HT1080 (cell line): ENCODE measurements at places on chromosomes 1 and 21. TPM values are rescaled to one million over a fixed set of nuclear protein-coding genes. Genes with fewer than 3 reads are reported as not detected.

- DNase-seq, result no peak
These were observed 46.3 kb upstream of the TARBP1 start for GRCh38 chr1:234525099-234525799.

DNA sequence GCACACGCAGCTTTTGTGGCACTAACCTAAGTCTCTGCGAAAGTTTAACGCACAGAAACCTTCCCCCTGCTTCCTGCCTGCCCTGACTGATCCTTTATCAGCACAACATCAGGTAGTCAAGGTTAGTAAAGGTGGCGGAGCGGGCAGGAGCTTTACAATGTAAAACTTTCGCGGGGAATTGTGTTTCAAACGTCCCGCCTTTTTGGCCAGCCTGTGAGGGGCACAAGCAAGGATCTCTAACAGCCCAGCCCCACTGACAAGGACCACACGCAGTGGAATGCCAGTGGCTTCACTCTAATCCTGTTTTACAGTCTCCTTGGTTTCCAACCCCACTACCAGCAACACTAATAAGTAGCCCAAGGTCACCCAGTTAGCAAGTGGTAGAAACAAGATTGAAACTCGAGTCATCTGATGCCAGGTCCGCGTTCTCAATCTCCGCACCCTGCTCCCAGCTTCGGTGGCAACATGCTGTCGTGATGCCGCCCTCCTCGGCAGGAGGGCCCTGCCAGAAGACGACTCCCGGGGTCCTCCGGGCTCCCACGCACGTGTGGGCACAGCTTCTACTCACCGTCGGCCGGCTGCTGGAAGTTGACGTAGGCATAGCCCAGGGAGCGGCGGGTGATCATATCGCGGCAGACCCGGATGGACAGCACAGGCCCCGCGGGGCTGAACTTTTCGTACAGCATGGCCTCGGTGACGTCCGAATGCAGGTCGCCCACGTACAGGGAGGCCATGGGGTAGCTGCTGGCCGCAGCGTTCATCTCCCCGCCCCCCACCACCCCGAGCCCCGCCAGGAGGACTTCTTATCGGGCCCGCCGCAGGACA is 1.2 kb downstream of the PABPC4 start:
- DNase-seq, result no peak

- DNase-seq, result no peak
These were observed 471 bp upstream of the ADPRS start for GRCh38 chr1:36088265-36088576.

- DNase-seq, result no peak
These were observed 62.5 kb downstream of the RNF220 start for GRCh38 chr1:44467566-44467965.

DNA sequence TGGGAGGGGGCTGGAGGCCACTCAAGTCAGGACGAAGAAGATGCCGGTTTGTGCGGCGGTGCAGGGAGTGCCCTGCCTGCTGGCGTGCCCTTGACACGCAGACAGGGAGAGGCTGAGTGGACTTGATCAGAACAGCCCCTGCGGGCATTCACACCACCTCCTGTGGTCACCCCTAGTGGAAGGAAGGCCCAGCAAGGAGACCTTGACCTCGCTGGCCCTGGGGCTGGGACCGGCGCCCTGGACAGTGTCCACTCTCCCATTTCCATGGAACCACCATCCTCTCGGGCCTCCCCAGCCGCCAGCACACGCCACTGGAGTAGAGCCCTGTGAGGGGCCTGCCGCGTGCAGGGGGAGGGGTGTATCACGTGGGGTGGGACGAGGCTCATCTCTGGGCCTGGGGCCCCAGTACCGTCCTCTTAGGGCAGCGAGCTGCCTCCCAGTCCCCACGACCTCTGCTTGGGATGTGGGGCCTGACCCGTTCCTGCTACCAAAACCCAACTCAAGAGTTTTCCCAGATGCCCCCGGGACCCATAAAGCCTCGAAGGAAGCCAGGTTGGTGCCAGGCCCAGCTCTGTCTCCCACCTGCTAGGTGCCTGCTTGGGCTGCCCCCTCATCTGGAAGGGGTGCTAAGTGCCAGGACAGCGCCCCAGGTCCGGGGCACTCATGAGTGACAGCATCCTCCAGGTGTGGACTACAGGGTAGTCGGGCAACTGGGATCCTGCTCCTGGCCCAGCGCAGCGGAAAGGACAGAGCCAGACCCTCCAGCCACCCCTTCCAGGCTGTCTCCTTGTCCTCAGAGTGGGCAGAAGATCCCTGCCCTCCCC is 62.8 kb downstream of the SLX9 start:
- DNase-seq, result no peak

- peak; percentile 53 for DNase-seq
These were observed 74.2 kb downstream of the SIM2 start for GRCh38 chr21:36773117-36773516.

DNA sequence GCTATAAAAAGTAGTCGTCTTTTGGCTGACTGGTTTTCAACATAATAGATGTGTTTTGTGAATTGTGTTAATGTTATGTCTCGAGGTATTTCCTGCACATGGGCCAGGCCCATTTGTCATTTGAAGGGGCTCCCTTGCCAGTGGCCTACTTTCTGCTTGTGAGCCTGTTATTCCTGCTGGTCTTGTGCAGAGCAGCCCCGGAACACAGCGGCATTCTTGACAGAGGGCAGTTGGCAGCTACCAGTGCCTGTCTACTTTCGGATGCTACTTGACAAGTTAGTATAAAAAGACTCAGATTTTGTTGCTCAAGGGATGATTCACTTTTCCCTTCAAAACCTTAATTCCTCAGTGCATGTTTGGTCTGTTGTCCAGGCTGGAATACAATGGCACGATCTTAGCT is 28.5 kb downstream of the PGM1 start:
- DNase-seq, result no peak

- peak; percentile 20 for DNase-seq
These were observed 64.8 kb downstream of the WARS2 start for GRCh38 chr1:119075614-119076013.

GRCh38 chr1:201877877-201878401 is 10.8 kb upstream of the SHISA4 start:
- peak; percentile 48 for DNase-seq

- no peak for DNase-seq
These were observed 64.0 kb downstream of the SLC19A1 start for GRCh38 chr21:45478115-45478801.

GRCh38 chr1:42176902-42177519 is 12.5 kb upstream of the GUCA2A start:
- DNase-seq, result peak; percentile 37

- peak; percentile 40 for DNase-seq
These were observed 152.2 kb downstream of the HIVEP3 start for GRCh38 chr1:41766546-41766945.

DNA sequence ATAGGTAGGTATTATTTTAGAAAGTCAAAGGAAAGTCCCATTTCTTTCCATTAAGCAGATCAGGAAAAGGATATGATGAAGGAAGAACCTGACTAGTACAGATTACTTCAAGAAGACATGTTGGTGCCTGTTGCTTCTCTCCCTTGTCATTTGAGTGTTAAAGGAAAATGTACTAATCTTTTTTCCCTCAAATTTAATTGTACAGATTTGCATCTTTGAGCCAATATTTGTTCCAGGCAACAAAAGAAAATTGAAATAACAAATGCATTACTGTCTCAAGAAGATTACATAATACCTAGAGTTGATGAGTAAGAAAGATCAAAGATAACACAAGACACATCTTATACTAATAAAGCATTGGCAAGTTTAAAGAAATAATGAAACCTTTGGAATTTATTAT is 566.9 kb upstream of the ZP4 start:
- DNase-seq, result no peak

DNA sequence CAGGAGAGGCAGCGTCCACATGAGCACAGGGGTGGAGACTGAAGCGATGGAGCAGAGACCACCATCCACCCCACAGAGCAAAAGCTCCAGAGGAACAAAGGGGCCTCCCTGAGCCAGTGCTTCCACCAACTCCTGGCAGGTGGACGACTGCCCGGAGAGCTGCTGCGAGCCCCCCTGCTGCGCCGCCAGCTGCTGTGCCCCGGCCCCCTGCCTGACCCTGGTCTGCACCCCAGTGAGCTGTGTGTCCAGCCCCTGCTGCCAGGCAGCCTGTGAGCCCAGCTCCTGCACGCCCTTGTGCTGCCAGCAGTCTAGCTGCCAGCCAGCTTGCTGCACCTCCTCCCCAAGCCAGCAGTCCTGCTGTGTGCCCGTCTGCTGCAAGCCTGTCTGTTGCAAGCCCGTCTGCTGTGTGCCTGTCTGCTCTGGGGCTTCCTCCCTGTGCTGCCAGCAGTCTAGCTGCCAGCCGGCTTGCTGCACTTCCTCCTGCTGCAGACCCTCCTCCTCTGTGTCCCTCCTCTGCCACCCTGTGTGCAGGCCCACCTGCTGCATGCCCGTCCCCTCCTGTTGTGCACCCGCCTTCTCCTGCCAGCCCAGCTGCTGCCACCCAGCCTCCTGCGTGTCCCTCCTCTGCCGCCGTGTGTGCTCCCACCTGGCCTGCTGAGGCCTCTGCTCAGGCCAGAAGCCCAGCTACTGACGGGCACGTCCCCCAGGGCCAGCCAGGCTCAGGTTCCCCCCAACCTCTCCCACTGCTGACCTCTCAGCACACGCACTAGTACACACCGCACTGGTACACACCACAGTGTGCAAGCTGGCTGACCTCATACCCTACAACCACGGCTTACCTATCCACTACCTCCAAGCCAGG is 5.4 kb downstream of the KRTAP10-12 start:
- DNase-seq, result no peak

DNA sequence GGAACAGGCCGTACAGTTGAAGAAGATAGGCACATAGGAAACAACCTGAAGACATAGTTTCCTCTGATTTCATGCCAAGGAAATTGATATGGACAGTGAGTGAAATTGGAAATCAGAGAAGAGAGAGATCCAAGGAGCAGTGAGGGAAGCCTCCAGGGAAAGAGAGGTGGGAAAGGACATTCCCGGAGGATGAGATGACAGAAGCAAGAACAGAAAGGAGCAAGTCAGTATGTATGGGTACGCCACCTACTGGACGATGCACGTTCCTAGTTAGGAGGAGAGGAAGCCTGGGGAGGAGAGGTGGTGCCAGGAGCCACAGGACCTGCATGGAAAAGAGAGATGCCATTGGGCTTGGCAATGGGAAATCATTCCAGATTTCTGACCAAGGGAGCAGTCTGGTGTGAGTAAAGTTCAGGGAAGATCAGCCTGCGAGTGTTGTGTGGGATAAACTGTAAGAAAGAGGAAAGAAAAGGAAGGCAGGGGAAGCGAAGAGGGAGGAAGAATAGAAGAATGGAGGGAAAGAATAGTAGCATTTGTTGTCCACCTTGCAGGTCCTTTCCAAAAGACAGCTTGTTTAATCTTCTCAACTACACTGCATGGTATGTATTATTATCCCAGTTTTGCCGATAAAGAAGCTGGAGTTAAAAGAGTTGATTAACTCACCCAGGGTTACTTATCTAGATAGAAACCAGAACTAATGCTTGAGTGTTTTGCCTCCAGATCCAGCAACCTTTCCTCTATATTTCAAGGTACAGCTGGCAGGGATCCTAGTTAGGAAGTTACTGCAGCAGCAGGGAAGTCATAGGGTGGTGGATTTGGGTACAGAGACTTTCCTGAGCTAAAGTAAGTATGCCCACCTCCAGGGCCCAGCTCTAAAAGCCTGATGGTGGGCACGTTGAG is 27.4 kb downstream of the C1orf116 start:
- peak; percentile 81 for DNase-seq

- peak; percentile 36 for DNase-seq
These were observed 26.6 kb downstream of the TTC39A start for GRCh38 chr1:51303751-51304251.

DNA sequence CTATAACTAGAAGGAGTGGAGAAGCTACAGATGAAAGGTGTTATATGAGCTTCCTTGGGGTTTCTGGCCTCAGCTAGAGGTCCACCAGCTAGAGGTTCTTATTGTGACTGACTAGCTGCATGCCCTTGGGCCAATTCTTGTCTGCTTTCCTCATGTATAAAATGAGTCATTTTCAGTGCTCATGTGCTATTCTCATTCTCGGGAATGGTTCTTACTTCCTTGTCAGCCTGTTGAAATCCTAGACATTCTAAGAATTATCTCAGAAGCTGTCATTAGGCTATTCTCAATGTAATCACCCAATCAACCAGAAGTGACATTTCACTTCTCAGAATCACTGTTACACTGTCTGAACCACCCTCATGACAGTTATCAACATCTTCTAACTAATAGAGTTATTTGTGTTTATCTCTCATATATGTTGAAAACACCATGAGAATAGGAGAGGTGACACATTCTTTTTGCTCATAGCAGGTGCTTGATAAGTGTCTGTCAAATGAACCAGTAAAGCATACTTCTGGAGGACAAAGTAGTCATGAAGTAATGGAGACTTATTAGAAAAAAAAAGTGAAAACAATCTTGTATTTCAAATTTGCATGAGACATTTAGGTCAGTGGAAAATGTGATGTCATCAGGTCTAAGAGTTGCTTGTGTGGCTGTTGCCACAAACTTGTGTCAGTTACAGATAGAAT is 122.8 kb upstream of the IVNS1ABP start:
- peak; percentile 82 for DNase-seq

GRCh38 chr1:94101613-94102525 is 19.1 kb downstream of the ABCA4 start:
- no peak for DNase-seq

- DNase-seq, result peak; percentile 94
These were observed 161.2 kb downstream of the RUNX1 start for GRCh38 chr21:34887725-34888568.

- peak; percentile 99 for DNase-seq
These were observed 79.0 kb downstream of the SLC45A1 start for GRCh38 chr1:8396786-8397406.

GRCh38 chr1:205211839-205212536 is 486 bp upstream of the DSTYK start:
- DNase-seq, result no peak

DNA sequence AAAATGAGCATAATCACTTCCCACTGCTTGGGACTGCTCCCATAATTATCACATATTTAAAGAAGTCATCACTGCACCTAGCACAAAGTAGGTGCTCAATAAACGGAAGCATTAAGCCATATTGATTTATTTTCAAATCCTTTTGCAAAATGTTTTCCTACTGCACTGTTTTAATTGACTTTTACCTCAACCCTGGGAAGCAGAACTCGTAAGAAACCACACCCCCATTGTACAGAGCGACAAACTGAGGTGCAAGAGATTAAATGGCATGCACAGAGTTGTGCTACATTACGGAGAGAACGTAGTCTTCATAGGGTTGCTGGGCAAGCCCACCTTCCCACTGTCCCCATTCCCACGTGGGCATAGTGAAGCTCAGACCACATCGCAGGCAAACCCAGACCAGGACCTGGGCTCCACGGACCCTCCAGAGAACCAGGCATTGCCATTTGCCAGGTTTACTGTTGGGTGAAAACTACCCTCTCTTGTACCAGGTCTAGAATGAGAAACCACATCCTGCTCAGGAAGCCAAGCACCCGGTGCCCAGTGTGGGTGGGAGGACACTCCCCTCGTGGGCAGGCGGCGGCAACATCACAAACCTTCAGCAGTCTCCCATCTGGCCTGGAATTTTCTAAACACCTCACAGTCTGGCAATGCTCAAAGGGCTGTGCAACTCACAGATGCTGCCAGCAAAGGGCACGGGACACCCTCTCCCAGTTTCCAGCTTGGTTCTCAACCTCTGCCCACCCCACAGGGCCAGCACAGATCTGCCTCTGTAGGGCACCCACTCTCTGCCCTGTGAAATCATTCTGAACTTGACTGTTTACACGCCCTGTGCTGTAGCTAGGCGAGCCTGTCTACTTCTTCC is 8.2 kb downstream of the IFFO2 start:
- DNase-seq, result peak; percentile 77

- no peak for DNase-seq
These were observed 81.7 kb downstream of the MAN1C1 start for GRCh38 chr1:25698252-25698651.

The CLDN14 gene
- 0.13 TPM in 1 of 2 replicates, not detected in the other for total RNA-seq

The PLCH2 gene
- total RNA-seq, result 0.10 and 1.8 TPM in 2 replicates

The FAM151A gene
- not detected in 2 replicates for total RNA-seq

The KRTAP19-7 gene
- not detected in 2 replicates for total RNA-seq
